Breast epithelium (tissue), 4 donors: ENCODE measurements at places on chromosomes 6 and 20.

- no peaks in the 10 kb centered on the region for H3K4me1 ChIP-seq
- no peak overlapping the region for H3K27ac ChIP-seq
- no peak for DNase-seq
- H3K4me3 ChIP-seq: no peak overlapping the region
- H3K36me3 ChIP-seq: no peaks in the 10 kb centered on the region
Observed at GRCh38 chr6:30202366-30202765, 10.8 kb downstream of the TRIM26 start.

DNA sequence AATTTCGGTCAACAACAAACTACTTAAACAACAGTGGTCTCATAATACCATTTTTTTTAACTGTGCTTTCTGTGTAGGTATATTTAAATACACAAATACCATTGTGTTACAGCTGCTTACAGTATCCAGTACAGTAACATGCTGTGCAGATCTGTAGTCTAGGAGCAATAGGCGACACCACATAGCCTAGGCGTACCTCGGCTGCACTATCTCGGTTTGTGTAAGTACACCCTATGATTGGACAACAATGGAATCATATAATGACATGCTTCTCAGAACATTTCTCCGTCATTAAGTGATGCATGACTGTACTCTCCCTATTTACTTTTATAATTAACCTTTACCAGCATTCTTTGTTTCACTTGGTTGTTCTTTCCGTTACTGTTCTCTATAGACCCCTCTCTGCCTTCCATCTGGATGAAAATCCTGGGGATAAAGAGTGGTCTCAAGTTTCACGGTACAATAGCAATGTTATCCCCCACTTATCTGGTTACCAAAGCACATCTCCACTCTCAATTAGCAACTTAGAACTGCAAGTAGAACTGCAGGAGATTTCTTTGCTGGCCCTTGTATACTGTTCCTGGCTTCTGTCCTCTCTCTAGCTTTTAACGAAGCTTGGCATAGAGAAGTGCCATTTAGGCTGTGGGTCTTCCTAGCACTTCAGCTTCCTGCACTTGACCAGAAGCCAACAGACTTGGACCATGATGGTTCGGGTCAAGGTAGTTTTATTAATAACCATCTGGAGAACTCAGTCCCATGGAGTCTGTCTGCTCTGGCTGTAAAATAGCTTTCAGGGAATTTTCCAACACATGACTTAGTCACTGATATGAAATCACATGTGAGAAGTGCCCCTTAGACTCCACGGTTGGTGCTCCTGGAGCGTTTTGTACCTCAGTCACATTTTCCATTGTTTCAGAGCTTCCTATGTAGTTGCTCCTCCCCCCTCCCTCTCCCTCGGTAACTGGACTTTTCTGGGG is 80.4 kb upstream of the POPDC3 start:
- no peak overlapping the region for H3K27ac ChIP-seq
- no peak for DNase-seq
- no peaks in the 10 kb centered on the region for H3K36me3 ChIP-seq
- H3K4me3 ChIP-seq: no peak overlapping the region
- H3K27me3 ChIP-seq: no peaks in the 10 kb centered on the region
- H3K4me1 ChIP-seq: no peaks in the 10 kb centered on the region

DNA sequence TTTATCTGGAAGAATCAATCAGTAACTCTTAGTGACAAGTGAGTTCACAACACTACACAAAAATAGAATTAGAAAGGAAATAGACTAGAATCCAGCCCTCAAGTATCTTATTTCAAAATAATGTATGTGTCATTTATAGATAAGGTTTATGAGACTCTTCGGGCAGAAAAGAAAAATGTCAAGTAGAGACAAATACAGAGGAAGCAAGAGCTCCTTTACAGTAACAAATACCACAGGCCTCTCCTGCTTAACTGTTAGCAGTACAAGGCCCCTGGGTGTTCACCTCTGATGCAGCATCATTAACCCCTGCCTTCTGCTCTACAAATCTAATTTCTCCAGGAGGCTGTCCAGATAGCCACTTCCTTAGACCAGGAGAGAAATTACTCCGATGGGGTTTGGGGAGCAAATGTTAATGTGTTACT is 76.7 kb downstream of the UBE3D start:
- H3K27me3 ChIP-seq: no peaks in the 10 kb centered on the region
- H3K4me1 ChIP-seq: no peaks in the 10 kb centered on the region
- DNase-seq: no peak
- H3K4me3 ChIP-seq: no peak overlapping the region
- H3K36me3 ChIP-seq: no peaks in the 10 kb centered on the region

GRCh38 chr6:13303668-13304017 is 24.7 kb downstream of the TBC1D7 start:
- peak; percentile 30 for DNase-seq
- H3K27ac ChIP-seq: peak overlapping the region; percentile 85
- H3K4me3 ChIP-seq: no peak overlapping the region
- H3K27me3 ChIP-seq: no peaks in the 10 kb centered on the region
- H3K4me1 ChIP-seq: no peaks in the 10 kb centered on the region

GRCh38 chr20:49699200-49699992 is 14.3 kb downstream of the B4GALT5 start:
- no peak for DNase-seq
- H3K36me3 ChIP-seq: no peaks in the 10 kb centered on the region

- no peak overlapping the region for H3K4me3 ChIP-seq
- no peaks in the 10 kb centered on the region for H3K36me3 ChIP-seq
- H3K4me1 ChIP-seq: no peaks in the 10 kb centered on the region
- no peaks in the 10 kb centered on the region for H3K27me3 ChIP-seq
- no peak overlapping the region for H3K27ac ChIP-seq
- DNase-seq: no peak
Observed at GRCh38 chr6:26452631-26453235, 5.0 kb upstream of the BTN2A1 start.

DNA sequence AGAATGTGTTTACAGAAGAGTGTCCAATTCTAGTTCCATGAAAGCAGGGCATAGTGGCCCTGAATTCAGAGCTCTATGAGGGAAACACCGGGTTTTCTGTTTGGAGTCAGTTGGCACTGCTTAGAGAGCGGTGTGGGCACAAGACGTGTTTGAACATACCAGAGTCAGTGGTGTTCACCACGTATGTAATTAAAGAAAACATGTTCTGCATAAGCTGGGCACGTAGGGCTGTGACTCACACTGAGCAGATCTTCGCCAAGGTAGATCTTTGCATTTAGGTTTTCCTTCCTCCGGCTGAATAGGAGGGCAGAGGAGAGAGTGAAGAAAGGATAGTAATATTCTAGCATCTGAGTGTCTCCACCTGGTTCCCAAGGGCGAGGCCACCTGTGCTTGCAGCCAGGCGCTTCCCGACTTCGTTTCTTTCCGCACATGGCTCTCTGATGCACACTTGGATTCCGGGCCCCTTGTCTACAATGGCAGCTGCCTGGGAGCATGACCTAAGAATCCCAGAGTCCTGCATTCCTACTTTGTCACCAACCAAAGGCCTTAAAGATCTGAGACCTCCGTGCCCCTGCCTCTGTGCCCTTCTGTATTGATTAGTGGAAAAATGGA is 136.2 kb downstream of the ERMARD start:
- H3K4me1 ChIP-seq: no peaks in the 10 kb centered on the region
- DNase-seq: no peak
- no peak overlapping the region for H3K4me3 ChIP-seq
- H3K27ac ChIP-seq: no peak overlapping the region

DNA sequence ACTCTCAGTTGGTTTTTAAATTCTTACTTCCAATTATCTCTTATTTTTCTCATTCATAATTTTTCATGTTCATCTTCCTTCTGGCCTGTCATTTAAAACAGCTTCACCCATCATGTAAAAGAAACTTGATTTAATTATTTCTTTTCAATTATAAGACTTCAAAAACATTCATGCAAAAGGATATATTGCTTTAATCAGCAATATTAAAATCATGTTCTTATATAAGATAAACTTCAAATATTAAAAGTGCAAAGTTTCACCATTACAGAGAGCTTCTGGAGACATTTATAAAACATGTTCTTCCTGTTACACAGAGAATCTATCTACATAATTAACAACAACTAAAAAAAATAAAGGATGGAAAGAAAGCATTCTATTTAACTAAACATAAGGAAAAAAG is 396.7 kb upstream of the RUNX2 start:
- no peaks in the 10 kb centered on the region for H3K27me3 ChIP-seq
- no peak overlapping the region for H3K27ac ChIP-seq
- no peaks in the 10 kb centered on the region for H3K4me1 ChIP-seq
- DNase-seq: no peak
- no peaks in the 10 kb centered on the region for H3K36me3 ChIP-seq

DNA sequence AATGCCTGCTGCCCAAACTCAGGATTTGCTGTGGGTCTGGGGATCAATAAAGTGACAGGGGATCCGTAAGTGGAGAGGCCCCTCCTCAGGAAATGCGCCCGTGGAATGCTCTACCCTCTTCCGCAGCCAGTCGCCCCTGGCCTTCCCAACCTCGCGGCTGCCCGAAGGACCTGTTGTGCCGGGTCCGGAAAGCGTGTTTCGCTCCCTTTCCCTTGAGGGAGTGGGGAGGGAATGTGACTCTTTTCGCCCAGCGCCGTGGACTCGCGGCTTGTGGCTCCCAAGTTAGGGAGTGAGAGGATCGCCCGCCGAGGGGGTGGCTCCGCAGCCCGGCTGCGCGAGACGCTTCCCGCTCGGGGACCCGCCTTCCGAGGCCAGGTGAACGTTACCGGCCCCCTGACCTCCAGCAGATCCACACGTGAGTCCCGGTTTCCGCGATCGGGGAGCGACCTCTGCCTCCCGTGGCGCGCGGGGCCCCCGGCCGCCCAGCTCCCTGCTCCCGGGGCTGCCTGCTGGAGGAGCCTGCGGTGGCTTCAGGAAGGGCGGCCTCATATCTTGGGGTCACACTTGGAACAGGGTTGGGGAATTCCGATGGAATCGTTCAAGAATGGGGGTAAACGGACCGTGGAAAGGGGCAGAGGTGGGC is 666 bp downstream of the TPD52L1 start:
- H3K36me3 ChIP-seq: no peaks in the 10 kb centered on the region
- no peaks in the 10 kb centered on the region for H3K4me1 ChIP-seq
- peak overlapping the region; percentile 90 for H3K27ac ChIP-seq
- no peaks in the 10 kb centered on the region for H3K27me3 ChIP-seq
- no peak for DNase-seq

DNA sequence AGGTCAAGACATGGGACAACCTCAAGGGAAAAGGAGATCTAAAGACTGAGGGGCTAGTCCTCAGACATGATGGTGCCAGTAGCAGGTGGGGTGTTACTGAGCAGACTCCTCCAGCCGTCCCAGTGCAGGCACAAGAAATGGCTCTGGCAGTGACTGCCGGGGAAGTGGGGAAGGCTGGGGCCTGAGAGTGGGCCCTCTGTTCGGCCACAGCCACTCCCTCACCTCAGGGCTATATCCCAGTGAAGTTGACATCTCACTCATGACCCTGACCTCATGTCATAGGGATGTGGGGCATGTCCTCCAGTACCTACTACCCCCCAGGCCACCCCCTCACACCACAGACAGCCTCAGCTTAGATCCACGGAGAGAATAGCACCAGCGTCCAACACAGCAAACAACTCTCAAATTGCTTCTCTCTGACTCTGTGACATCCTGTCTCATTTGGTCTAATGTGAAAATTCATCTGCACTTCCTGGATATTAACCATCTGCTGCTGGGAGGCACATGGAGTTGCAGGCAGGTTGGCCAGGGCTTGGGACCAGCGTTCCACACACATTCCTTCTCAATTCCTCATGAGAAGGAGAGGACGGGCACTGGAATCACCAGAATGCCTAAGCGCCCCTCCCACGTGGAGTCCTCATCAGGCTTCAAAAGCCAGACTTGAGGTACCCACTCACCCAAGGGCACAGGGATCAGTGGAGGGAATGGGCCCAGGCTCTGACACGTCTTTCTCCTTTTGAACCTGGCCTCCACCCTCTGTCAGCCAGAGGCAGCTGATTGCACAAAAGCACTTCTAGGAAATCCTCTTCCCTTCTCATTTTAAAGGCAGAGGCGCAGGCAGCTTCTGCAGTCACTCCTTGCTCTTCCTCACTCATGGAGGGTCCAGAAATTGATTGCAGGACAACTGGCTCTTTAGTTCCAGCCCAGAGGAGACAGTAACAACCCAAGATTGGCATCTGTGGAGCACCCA is 163.6 kb upstream of the CST7 start:
- DNase-seq: no peak
- H3K4me3 ChIP-seq: no peak overlapping the region
- H3K4me1 ChIP-seq: no peaks in the 10 kb centered on the region
- no peak overlapping the region for H3K27ac ChIP-seq
- no peaks in the 10 kb centered on the region for H3K36me3 ChIP-seq

DNA sequence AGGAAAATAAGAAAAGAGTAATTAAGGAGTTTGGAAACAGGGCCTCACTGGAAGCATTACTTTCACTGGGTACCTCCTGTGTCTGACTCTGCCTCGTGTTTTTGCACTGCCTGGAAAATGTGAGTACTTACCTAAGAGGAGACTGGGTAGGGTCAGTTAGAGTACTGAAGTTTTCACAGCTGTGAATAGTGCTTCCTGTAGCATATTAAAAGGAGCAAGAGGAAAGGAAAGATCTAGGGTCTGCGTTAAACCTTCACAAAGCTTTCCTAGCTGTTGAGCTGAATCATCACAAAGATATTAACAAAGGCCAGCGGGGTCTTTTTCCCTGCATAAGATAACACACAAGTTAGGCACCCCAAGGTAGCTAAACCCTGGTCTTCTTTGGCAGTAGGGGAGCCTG is 82.3 kb downstream of the MLIP start:
- H3K27ac ChIP-seq: no peak overlapping the region
- H3K4me1 ChIP-seq: no peaks in the 10 kb centered on the region
- H3K36me3 ChIP-seq: no peaks in the 10 kb centered on the region
- DNase-seq: no peak
- no peak overlapping the region for H3K4me3 ChIP-seq

GRCh38 chr6:170106906-170107525 is 183.9 kb downstream of the DLL1 start:
- no peaks in the 10 kb centered on the region for H3K36me3 ChIP-seq
- no peak overlapping the region for H3K27ac ChIP-seq
- no peak overlapping the region for H3K4me3 ChIP-seq
- DNase-seq: peak; percentile 25
- no peaks in the 10 kb centered on the region for H3K4me1 ChIP-seq

DNA sequence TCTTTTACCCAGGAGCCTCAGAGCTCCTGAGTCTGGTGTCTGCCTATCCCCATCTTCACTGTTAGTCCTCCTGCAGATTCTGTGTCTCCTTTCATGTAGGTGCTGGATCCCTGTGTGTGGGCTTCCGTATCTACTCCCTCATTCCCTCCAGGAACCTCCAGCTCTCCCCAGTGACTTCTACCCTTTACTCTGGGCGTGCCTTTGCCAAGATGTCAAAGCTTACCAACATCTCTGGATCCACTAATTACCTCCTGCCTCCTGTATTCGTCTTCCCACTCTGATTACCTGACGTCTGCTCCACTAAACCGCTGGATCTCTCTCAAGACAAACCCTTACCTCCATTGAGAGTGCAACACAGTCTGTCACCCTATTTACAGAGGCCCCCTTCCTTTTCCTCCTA is 2.2 kb upstream of the C6orf136 start:
- H3K27ac ChIP-seq: no peak overlapping the region
- no peaks in the 10 kb centered on the region for H3K27me3 ChIP-seq
- H3K36me3 ChIP-seq: no peaks in the 10 kb centered on the region
- no peak for DNase-seq

GRCh38 chr6:5278047-5278446 is 16.7 kb downstream of the FARS2 start:
- H3K27ac ChIP-seq: no peak overlapping the region
- no peaks in the 10 kb centered on the region for H3K36me3 ChIP-seq
- no peaks in the 10 kb centered on the region for H3K4me1 ChIP-seq
- no peak overlapping the region for H3K4me3 ChIP-seq
- no peak for DNase-seq
